Stimulated activated naive B cell treated with anti-CD40 and anti-IgM and Interleukin-4, amounts not matched to agents 10 μg/mL and 1 μg/mL and 100 μg/mL, for 72 hours (primary cell): ENCODE measurements at places on chromosomes 16 and 17.

DNA sequence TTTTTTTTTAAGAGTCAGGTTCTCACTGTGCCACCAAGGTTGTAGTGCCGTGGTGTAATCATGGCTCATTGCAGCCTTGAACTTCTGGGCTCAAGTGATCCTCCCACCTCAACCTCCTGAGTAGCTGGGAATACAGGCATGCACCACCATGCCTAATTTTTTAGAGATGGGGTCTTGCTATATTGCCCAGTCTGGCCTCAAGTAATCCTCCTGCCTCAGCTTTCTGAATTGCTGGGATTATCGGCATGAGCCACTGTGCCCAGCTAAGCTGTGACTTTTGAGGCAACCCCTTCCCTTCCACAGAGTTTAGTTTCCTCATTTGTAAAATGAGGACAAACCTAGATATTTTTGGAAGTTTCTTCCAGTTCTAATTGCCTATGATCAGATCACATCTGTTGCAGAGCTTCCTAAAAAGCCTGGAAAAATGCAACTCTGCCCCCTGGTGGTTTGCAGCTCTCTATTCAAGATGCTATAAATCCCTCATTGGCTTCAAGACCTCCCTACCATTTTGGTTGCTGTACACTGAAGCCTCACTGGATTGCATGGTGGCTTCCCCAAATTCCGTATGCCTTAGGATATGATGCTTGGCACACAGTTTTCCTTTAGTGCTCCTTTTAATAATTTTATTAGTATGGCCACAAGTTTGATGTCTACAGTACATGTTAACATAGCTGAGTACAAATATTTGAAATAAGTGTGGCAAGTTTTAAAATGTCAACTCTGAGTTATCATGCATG, 19.3 kb downstream of the GDE1 start:
- DNase-seq = no peak

GRCh38 chr17:45402916-45403315, 29.8 kb downstream of the ARHGAP27 start:
- DNase-seq = no peak

- DNase-seq = no peak
Measured at GRCh38 chr16:17469011-17469740, 1.6 kb downstream of the XYLT1 start.

DNA sequence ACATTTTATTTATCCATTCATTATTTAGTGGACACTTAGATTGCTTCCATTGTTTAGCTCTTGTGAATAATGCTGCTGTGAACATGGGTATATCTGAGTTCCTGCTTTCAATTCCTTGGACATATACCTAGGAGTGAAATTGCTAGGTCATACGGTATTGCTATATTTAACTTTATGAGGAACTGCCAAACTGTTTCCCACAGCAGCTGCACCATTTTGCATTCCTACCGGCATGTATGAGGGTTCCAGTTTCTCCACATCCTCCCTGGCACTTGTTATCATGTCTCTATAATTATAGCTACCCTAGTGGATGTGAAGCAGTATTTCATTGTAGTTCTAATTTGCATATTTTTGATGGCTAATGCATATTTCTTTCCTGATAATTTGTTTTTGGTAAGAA, 23.7 kb upstream of the DRG2 start:
- no peak for DNase-seq

DNA sequence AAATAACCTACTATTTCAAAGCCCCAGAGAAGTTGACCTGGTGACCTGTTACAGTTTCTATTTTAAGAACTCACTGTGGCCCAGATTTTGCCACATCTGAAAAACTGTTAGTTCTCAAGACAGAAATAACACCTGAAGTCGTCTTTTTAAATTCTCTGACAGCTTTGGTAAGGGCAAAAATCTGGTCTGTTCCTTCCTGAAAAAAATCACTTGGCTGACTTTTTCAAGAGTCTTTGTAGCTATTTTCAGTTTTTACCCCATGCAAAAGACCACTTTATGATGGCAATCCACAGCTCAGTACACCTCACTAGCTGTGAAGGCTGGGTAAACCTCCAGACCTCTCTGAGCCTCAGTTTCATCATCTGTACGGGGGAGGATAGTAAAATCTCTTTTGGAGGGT, 60.7 kb upstream of the SREBF1 start:
- no peak for DNase-seq

- no peak for DNase-seq
Measured at GRCh38 chr16:4111748-4112696, 4.2 kb downstream of the ADCY9 start.

GRCh38 chr16:80263181-80263823, 277.5 kb upstream of the DYNLRB2 start:
- DNase-seq = no peak

DNA sequence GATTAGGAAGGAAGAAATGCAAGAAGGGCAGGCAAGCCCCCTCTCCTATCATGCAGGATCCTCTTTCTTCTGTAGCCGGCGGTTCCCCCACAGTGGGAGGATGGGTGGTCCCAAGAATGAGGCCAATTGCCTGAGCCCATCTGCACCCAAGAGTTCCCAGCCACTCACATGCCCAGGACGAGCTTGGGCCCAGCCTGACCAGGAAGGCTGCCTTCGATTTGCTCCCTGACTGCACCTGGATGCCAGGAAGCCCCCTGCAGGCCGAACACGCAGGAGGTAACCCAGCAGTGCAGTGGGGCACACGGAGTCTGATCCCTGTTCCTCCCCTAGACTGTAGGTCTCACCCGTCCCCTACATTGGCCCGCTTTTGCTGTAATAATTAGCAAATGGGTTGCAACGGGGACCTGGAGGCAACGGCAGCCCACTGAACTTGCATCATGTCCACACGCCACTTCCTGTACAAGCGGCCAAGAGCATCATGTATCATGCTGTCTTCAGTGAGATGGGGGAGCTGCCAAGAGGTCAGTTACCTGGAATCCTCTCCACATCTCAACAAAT, 67.5 kb downstream of the AMFR start:
- no peak for DNase-seq

DNA sequence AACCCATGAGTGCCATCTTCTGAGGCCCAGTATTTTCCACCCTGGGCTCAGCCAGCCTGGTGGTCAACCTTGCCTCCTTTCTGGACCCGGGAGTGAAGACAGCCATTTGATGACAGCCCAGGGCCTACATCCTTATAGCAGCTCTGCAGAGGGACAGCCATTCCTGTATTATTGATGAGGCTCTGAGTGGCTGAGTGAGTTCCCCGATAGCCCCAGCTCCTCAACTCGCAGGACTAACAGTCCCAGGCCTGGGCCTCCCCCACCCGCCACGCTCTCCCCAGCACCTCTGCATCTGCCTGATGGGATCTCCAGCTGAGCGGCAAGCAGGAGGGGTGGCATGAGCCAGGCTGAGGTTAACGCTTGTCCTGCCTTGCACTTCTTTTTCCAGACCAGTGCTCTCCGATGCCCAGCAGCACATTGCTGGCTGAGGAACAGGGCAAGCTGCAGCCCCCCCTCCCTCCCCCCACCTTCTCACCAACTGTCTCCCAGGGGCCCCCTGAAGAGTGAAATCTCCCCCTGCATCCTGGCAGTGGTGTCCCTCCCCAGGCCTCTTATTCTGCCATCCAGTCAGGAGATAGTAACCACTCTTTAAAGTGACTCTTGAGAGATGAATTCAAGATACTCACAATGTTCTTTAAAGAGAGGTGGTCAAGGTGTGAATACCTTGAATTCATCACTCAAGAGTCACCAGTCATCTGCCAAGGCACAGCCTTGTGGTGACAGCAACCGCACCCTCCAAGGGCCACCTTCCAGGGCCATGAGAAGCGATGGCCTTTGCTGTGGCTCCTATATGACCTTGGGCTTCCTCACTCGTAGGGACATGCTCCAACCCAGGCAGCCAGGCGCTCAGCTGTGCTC, 23.5 kb downstream of the CACNG5 start:
- DNase-seq = no peak

DNA sequence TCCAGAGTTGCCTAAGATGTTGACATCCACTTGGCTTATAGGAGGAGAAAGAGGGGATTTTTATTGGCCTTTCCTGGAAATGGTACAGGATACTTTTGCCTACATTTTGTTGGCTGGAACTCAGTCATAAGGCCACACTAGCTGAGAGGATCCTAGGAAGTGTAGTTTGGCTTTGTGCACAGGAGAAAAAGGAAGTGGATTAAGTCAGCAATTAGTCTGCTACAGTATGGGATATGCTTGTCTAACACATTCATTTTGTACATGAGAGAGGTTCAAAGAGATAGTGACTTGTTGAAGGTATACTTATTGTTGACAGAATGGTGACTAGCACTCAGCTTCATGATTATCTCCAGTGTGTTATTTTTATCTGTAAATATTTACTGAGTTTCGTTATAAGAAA, 10.3 kb downstream of the UTP18 start:
- no peak for DNase-seq

DNA sequence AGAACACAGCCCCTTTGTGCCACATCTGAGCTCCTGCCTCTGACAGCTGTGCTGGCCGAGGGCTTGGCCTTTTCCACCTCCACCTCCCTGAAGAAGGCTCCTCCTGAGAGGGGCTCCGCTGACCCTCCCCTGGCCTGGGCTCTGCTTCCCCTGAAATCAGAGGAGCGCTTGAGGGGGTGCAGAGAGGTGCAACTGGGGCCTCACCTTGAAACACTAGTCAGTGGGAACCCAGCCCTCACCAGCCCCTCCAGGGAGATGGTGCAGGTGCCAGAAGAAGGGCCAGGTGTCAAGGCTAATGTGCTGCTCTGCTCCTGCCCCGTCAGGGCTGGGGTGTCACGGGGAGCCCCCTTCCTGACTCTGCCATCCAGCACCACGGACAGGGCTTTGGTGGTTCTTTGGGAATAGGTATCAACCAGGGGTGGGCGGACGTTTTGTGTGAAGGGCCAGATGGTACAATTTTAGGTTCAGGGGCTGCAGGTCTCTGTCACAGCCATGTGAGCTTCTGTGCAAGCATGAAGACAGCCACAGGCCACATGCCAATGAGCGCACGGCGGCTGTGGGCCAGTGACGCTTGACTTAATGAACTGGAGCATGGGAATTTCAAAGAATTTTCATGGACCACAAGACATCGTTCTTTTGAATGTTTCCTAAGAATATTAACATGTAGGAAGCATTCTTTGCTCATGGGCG, 2.1 kb upstream of the ZG16B start:
- DNase-seq = no peak

GRCh38 chr17:32015245-32016013, 8.2 kb downstream of the LRRC37B start:
- no peak for DNase-seq

DNA sequence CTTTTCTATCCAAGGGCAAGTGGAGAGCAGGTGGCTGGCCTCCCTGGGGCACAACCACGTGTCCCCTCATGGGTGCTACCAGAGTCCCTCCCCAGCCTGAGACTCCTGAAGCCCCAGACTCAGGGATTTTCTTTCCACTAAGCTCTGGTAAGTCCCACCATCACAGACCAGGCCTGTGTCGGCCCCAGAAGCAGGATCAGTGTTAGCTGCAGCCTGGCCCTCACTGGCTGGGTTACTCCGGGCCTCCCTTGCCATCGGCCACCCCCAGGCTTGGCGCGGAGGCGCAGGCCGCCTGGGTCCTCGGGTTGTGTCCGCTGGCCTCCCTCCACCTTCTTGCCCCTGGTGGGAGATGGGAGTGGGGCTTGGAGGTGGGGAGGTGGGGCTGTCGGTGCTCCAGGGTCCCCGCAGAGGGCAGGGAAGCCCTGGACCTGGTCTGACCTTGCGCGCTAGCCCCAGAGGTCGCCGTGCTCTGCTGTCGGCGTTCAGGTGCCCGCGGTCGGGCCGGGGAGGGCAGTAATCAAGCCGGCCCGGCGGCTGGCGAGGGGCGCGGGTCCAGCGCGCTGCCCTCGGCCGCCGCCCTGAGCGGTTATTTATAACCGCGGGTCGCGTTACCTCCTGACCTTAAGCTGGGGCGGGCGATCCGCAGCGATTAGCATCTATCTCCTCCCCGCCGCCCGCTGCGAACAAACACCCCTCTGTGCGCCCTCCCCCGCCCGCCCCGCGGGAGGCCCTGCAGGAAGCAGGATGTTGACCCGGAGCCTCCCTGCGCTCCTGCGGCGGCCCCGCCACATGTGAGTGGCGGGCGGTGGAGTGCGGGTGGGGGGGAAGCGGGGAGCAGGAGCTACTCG, 78.1 kb upstream of the TOB1 start:
- DNase-seq = no peak

GRCh38 chr16:89080196-89080853, 13.3 kb upstream of the ACSF3 start:
- no peak for DNase-seq

DNA sequence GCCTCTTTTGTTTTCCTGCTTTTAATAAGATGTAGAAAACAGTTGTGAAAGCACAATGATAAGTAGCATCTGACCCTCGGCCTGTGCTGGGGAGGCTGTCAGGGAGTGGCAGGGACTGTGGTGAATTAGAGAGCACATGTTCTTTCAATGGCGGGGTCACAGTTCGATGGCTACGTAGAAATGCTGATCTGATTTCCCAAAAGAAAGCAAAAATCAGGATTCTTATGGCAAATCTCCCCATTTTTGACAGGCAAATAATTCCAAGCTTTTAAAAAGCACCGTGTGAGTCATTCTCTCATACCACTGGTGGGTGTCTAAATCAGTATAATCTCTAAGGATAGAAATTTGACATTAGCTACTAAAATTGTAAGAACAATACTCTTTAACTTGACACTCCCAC, 4.2 kb upstream of the MAPK7 start:
- DNase-seq = no peak

DNA sequence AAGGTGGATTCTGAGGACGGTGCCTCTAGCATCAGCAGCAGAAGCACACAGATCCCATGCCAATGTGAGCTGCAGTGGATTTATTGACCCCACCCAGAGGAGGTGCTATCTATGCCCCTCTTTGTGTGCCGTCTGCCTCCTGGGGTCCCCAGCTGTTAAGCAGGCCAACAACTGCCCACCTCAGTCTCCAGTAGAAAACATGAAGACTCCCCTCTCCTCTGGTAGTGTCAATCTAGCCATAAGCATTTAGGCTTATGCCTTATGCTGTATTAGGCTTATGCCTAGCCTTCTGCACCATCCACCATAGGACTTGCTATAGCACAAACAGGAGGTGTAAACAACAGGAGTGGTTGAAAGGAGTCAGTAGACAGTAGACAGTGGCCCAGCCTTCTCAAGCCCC, 417.9 kb upstream of the C16orf82 start:
- DNase-seq = no peak

DNA sequence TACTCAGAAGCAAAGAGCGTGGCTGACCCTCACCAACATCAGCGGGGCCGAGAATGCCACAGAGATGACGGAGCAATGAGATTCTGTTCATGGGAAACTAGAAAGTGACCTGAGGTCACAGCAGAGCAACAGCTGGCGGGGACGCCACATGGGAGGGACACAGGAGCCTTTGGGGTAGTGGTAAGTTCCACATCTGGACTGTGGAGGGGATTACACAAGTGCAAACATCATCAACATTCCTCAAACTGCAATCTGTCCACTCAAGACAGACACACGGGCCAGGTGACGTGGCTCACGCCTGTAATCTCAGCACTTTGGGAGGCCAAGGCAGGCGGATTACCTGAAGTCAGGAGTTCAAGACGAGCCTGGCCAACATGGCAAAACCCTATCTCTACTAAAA, 11.2 kb downstream of the HAGH start:
- no peak for DNase-seq
